ENCODE measurements at places on chromosomes 3 and 15.

GRCh38 chr3:171574556-171575240, 114.5 kb upstream of the TNIK start:
- DNase-seq, result no peak

GRCh38 chr15:67917037-67917436, 77.2 kb upstream of the RNU6-1 start:
- DNase-seq, result no peak

DNA sequence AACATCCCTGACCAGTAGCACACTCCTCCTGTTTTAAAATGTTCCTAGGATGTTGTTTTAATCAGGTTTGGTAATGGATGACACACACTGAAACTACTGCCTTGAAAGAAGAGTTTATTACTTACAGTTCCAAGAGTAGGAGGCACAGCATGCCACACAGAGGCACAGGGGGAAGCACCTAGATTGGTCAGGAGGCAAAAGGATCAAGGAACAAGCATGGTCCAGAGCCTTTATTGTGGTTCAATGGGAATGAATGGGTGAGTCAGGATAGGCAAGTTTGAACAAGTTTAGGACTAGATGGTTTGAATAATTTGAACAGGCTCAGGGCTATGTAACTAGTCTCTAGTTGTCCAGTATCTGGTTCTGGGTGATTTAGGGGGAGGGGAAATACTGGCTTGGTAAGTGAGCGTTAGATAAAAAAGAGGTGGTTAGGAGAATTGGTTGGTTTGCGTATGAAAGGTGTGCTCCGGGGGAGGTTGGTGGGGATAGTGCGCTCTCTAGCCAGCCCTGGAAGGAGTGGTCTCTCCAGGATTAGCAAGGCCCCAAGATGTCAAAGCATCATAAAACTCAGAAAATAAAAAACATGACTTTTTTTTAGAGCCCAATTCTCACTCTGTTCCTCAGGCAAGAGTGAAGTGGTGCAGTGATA, 35.1 kb downstream of the TMOD3 start:
- peak; percentile 33 for DNase-seq

DNA sequence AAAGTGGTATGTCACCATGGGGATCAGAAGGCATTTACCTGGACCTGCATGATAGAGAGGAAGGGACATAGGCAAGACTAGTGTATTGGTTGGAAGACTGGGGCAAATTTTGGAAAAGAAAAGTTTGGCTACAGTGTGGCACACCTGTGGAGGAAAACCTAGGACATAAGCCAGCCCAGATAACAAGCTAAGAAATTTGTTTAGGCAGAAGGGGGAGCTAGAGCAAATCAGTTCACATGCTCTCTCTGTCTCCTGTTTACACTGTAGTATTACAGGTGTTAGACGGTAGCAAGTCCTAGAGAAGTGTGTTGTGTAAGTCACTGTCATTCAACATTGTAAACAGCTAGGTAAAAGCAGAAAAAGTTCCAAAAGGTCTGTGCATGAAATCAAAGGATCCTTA, 11.9 kb upstream of the ALDH1A2 start:
- DNase-seq, result no peak

DNA sequence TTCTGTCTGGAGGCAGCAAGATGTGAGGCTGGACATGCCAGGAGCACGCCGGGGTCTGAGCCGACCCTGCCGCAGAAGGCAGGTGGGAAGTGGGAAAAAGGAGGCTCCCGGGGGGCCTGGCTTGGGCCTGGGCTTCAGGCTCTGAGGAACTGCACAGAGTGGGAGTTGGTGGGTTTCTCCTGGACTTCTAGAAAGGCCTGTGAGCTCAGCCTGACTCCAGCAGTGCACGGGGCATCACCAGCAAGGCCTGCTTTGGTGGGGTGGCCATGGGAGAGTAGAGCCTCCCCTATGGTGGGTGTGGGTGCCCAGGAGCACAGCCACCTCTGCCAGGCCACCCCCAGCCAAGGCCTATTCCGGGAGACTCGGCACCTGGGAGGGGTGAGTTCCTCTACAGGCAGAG, 18.1 kb upstream of the SLC41A3 start:
- no peak for DNase-seq

GRCh38 chr3:100149130-100149529, 34.8 kb upstream of the FILIP1L start:
- no peak for DNase-seq
